ENCODE measurements at places on chromosomes 1 and 21. TPM values are rescaled to one million over a fixed set of nuclear protein-coding genes. Genes with fewer than 3 reads are reported as not detected.

Gene AQP10
- not detected for total RNA-seq

Gene AK5
- total RNA-seq = 3.6 TPM

Gene THEM4
- total RNA-seq = 12.0 TPM

Gene TSPEAR
- total RNA-seq = not detected
